Head of caudate nucleus (tissue), 42 donors: ENCODE measurements at places on chromosomes 3 and 15.

DNA sequence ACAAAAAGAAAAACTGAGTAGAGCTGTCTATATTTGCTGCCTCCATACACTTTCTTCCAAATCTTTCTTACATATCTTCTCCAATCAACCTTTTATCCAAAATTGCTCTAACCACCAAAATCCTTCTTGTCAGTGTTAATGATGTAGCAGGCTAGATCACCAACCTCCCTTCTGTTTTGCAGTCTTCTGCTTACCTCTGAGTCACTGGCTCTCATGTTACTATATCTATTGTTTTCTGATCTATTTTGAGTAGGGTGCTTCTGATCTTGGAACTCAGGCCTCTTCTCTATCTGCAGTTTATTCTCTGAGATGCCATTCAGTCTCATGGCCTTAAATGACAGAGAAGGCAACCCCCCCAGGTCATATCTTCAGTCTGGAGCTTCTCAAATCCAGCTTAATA, 26.3 kb upstream of the AADAC start:
- DNase-seq: no peak

DNA sequence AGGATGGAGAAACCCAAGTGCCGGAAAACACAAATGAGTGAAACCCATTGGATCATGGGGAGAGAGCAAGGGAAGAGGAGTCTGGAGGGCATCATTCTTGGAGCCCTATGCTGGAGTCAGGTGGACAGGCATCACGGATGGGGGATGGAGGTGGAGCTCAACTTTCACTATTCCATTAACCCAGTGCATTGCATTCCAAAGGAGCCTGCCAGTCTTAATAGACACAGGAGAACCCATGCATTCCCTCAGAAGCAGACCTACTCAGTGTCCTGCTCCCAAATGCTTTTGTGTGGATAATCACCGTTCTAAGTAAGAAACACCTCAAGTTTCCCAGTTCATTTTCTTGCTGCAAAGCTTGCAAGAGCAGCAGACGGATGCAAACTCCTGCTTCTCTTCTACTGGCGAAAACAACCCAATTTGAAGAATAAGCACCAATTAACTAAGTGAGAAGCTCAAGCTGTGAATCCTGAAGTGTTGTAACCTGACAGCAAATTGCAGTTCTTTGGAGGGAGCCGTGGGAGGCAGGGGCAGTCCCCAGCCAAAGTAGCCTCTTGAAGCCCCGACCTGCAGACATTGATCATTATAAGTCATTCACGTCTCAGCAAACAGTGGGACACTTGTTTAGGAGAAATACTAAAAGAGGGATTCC, 25.3 kb downstream of the SEMA5B start:
- DNase-seq: no peak

DNA sequence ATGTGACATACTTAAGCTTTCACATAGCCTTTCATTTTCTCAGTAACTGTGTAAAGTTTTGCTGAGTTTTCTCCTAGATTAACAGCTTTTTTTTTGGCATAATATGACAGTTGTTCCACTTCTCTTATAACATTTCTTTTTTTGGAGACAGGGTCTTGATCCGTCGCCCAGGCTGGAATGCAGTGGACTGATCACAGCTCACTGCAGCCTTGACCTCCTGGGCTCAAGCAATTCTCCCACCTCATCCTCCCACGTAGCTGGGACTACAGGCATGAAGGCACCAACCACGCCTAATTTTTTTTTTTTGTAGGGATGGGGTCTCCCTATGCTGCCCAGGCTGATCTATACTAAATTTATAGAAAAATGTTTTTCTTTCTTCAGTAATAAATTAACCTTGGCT, 30.1 kb downstream of the DLG1 start:
- DNase-seq: no peak

DNA sequence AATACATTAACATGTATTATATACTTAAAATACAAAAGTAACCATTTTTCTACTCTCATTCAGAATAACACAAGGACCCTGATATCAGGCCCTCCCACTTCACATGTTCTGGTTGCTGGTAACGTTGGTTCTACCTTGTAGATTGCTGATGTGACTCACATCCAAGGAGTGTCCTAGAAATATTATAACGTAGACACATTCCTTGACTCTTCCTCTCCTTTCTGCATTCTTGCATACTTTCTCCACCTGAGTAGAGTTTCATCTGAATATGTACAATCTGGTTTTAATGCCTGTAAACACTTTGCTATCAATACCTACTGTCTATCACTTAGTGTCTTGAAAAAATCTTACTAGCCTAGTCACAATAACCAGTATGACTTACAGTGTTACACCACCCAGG, 35.0 kb upstream of the NEDD4 start:
- DNase-seq: no peak

- no peak for DNase-seq
These were observed 3.9 kb upstream of the MASP1 start for GRCh38 chr3:187295316-187296034.

GRCh38 chr15:26129852-26130251, 266.7 kb upstream of the ATP10A start:
- DNase-seq: no peak

DNA sequence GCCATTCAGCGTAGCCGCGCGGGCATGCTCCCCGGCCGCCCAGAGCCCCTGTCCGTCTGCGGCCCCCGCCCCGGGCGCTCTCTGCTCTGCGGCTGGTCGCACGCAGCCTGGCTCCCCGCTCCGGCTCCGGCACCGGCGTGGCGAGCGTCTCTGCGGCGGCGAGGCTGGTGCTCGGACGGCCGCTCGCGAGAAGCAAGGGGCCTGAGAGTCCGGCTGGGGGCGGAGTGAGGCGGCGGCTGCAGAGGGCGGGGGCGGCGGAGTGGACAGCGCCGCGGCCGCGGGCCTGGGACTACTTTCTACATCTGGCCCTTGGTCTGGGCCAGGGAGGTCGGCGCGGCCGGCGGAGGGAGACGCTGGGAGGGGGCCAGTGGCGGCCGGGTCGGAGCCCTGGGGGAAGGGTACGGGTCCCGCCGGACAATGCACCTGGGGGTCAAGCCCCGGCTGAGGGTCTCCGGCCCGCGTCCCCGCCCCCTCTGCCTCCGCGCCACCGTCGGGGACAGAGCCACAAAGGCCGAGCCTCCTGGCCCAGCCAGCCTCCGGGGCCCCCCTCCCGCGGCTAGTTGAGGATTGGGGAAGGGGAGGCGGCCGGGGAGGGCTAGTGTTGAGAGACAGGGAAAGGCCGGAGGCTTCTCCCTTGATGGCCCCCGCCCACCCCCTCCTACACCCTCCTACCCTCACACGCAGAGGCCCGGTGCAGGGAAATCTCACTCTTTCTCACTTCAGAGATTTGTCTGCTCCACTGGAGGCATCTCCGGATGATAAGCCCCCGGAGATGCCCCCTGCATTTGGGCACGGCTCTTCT, at the start of gene PRTG:
Gene PRTG (minus strand): TSS at position 226 of the 802 bp plus-strand sequence. CDS start 221 bp downstream, at position 5.
- no peak for DNase-seq

DNA sequence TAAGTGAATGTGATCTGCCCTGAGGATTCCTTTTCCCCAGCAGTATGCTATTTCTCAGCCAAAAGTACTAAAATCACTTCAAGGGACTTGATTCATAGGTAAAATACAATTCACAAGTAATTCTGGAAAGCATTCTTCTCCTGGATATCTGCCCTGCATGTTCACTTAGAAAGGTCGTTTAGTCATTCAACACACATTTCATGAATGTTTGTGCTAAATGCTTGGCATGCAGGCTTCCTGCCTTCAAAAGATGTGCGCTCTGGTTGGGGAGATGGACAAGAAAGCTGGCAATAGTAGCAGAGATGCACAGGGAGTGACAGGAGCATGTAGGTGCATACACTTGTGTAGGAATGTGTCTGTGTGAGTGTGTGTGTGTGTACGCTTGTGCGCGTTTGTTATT, 360.7 kb downstream of the PTPRG start:
- DNase-seq: no peak

- DNase-seq: peak; percentile 31
These were observed 65.6 kb upstream of the CTXND1 start for GRCh38 chr15:80317389-80318182.

DNA sequence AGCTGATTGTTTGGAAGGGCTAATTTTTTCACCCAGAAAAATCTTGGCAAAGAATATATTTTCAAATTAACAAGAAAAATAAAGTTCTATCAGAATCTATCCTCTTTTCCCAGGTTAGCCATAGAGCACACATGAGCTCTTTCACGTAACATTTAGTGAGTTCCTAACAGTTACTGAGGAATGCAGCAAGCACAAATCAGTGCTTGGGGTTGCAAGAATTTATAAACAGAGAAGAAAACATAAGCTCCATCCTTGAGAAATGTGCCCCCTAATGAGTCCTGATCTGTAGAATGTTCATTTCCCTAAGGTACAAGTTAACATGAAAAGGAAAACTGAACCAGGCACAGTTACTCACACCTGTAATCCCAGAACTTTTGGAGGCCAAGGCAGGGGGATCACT, 13.9 kb downstream of the EOGT start:
- DNase-seq: no peak

- no peak for DNase-seq
These were observed 635 bp downstream of the CD276 start for GRCh38 chr15:73684581-73685455.

DNA sequence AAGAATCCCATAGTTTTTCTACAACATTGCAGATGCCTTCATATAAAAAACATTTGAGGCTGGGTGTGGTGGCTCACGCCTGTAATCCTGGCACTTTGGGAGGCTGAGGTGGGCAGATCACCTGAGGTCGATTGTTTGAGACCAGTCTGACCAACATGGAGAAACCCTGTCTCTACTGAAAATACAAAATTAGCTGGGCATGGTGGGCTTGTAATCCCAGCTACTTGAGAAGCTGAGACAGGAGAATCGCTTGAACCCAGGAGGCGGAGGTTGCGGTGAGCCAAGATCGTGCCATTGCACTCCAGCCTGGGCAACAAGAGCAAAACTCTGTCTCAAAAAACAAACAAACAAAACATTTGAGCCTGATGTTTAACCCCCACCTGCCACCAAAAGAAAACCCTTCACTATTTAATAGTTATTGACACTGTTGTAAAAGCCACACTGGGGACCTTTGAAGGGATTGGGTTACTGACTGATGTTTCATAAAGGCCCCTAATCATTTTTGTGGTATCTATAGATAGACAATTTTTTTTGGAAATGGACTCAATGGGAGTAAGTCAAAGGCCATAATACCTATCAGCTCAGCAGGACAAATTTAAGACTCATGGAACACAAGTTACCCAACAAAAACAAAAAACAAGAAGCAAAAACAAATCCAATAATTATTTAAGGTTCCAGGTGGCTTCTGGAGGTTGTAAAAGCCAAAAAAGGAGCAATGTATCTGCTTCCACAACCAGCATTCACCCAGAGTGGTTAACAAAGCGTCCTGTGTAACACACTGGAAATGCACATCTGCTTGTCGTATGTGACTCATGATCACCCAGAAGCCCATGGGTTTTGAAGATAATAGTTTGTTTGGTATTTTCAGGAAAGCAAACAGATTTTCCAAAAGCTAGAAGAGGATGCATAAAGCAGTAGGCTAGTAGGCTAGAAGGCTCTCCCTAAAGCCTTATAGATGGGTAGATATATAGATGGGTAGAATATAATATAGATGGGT, 41.2 kb downstream of the CDCP1 start:
- DNase-seq: no peak

DNA sequence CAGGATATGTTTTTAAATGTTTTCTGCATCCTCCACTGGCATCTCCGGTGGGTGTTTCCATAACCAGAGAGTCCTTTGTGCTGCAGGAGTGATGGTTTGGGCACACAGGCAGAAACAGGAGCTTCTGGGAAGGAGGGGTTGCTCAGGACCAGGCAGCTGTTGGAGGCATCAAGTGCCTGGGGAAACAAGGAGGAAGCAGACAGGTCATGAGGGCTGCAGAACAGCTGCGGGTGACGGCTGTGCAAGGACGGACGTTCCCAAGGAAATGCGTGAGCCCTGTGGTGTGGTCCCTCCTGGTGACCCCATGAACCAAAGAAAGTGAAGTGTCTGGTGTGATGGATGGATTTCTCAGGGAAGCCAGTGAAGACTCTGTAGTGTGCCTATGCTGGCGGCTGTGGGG, 61.2 kb upstream of the TNFAIP8L3 start:
- no peak for DNase-seq

DNA sequence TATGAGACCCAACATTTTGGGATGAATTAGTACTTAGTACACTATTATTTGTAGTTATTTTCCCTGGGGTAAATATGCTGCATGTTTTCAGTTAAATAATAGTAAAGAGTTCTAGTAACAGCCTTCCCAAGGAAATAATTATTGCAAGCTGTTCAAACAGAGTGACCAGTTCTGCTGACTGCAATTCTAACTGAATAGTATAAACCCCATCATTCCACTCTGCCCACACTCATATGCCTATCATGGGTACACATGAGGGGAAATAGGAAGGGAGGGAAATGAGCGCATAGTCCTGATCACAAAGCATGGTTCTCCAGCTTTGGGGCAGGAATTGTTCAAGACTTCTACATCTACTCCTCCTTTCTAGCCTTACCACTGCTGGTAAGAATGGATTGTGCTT, 18.7 kb downstream of the UQCC5 start:
- no peak for DNase-seq

- DNase-seq: no peak
These were observed 172.9 kb upstream of the CTDSPL start for GRCh38 chr3:37688756-37689155.

DNA sequence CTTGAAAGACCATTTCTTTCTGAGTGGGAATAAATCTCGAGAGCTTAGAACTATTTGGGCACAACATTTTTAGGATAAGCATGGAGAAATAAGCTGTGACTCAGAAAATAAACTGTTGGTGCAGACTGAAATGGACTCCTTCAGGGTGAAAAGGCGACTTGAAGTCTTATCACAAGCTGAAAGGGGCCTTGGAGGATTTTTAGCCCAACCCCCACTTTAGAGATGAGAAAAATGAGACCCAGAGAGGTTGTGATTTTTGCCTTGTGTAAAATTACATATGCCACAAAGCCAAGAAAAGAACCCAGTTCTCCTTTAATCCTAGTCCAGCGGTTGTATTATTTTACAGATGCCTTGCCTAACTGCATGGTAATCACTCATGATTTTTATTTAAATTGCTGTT, 1.5 kb downstream of the ATP1B3 start:
- no peak for DNase-seq

DNA sequence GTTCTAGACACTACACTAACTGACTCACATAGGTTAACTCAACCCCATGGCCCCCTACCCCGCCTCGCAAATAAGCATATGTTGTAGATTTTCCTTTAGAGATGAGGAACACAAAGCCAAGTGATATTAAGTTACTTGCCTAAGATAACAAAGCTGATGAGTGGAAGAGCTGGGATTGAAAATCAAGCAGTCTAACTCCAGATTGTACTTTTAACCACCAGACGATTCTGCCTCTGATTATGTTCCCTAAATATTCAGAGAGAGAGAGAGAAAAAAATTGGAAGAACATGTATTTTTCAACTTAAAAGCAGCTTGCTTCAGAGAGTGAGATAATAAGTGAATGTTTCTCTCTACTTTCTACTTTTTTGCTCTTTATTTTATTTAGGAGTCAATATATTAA, 66.9 kb upstream of the THBS1 start:
- DNase-seq: no peak

DNA sequence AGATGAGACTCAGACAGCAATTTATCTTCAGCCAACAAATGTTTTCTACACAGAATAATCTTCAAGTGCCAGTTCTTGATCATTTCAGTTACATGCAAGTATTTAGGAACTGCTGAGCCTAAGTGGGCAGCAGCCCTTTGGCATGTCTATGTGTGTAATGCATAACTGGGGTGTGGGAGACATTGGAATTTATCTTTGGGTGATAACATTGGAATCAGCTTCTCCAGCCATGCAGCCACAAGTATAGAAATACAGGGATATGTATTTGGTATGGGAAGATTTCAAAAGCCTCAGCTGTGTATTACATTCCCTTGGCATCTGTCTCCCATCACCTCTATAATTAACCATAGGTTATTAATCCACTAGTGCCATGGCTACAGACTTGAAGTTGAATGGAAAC, 63.4 kb upstream of the FOXP1 start:
- no peak for DNase-seq

- DNase-seq: peak; percentile 7
These were observed 224.8 kb upstream of the BHLHE40 start for GRCh38 chr3:4754180-4755086.
